Right cardiac atrium (tissue), 5 donors: ENCODE measurements at places on chromosomes 3 and 15. TPM values are rescaled to one million over a fixed set of nuclear protein-coding genes. Genes with fewer than 3 reads are reported as not detected.
A peak's percentile ranks its signal among the peaks of the same experiment; 100 is the strongest.

SMCO1 gene
- 12.1 TPM for total RNA-seq

DNA sequence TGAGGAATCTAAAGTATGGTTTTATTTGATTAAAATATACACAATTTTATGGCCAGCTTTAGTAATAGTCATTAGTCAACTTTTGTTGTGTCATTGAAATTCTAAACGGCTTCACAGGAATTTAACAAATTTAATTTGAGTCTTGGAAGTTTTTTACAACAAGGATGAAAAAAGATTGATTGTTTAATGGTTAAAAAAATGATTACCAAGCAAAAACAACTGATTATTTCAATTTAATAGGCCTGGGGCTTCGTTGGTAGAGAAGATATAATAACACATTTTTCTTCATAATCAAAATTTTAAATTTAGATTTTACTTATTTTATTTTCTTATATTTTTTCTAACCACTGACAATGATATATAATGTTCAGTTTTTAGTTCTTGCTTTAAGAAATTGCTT, 4.4 kb downstream of the MME start:
- no peak for DNase-seq

DNA sequence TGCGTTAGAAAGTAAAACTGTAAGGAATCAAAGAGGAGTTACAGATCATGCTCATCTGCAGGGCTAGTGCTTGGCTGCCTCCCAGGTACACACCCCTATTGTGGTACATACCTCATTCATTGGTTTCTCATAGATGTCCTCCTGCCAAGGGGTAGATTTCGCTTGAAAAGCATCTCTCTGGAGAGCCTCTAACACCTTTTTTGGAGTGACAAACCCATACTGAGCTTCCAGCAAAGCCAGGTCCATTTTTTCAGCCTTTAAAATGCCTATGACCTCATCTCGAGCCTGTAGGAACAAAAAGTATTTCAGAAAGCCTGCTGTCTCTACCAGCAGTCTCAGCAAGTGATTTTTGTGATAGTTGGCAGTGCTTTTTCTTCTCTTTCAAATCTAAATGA, 112.1 kb downstream of the CMSS1 start:
- DNase-seq, result peak; percentile 77

- no peak for DNase-seq
These were observed 19.5 kb downstream of the LRIG1 start for GRCh38 chr3:66481071-66482017.

DNA sequence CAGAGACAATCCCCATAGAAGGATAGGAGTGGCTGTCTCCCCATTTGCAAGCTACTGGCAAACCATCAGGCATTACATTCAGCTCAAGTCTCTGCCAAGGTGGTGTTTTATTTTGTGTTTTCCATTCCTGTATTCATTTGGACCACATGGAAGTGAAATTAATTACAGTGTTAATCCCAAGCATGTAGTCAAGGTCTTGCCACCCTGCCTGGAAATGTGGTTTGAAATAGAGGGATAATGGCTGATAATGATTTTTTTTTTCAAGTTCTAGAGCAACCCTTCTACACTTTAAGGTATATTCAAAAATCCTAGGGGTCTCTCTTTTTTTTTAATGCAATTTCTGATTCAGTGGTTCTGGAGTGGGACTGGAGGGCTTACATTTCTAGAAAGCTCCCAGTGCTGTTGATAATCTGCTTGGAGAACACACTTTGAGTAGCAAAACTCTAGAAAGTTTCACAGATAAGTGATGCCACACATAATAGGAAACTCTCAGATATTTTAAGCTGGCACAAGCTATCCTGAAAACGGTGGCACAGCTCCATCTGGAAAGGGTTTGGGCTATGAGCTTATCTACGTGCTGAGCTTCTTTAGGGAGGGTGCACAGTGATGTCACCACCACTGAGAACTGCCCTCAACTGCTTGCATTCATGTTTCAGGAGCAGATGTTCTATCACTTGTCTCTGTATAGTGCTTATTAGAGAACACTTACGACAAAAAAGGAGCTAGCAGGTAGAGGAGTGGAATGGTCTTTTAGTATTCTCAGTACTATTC, 140.1 kb upstream of the IL12A start:
- peak; percentile 35 for DNase-seq
